ENCODE measurements at places on chromosomes 3 and 15.

DNA sequence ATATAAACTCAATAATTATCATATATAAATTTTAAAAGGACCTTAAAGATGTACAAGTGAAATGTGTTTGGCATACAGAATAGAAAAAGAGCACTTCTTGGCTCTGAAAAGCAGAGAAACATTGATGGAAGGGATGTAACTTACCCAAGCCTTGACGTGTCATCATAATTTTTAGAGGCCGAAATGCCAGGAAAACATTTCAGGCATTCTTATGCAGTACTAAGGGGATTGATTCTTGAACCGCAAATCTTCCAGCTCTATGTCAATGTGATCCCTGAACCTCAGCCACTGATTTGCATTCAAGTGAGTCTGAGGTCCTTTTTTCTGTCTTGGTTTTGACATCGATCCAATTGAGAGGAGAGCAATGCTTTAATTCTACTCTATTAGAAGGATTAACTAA lies 97.8 kb downstream of the CLDN1 start:
- no peak for DNase-seq

GRCh38 chr3:30500666-30501399 lies 105.6 kb upstream of the TGFBR2 start:
- no peak for DNase-seq

GRCh38 chr15:66625974-66626373 lies 60.2 kb upstream of the LCTL start:
- DNase-seq, result no peak

GRCh38 chr3:153285194-153285641 lies 123.2 kb downstream of the RAP2B start:
- DNase-seq, result no peak

- no peak for DNase-seq
Measured at GRCh38 chr3:113276751-113277080, 65.4 kb downstream of the BOC start.

- no peak for DNase-seq
Measured at GRCh38 chr3:42369832-42370231, 40.6 kb downstream of the LYZL4 start.

DNA sequence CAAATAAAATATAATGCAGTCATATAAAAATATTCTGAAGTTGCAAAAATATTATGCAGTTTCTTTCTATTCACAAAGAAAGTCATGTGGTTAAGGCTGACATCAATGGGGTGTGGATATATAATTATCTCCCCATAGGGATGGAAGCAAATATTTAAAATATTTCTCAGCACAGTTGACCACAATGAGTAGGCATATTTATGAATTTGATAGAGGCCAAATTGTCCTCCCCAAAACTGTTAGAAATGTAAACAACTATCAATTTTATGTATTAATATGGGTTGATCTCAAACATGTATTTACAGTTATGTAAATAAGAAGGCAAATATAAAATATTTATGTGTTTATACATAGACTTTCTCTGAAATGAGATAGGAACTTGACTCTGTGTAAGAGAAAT lies 246.0 kb upstream of the CBLB start:
- no peak for DNase-seq

- DNase-seq, result no peak
Measured at GRCh38 chr15:84987949-84988624, 6.4 kb downstream of the PDE8A start.

- no peak for DNase-seq
Measured at GRCh38 chr15:29774900-29775299, 47.4 kb downstream of the TJP1 start.

DNA sequence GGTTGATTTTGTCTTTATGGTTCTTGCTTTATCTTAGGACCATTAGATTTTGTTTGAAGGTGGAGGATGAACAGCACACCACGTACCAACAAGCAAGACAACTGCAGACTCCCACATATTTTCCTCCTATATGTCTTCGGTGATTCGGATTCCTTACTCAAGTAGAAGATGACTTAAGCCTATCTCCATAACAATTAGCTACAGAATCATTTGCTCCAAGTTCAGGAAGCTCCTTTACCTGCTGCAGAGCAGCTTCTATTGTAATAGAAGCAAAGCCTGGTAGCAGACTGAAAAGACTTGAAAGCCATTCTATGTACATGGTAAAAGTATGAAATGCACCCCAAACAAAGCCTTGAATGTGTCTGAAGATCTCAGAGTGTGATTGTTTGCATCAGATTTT lies 229.0 kb downstream of the SOX2 start:
- no peak for DNase-seq

DNA sequence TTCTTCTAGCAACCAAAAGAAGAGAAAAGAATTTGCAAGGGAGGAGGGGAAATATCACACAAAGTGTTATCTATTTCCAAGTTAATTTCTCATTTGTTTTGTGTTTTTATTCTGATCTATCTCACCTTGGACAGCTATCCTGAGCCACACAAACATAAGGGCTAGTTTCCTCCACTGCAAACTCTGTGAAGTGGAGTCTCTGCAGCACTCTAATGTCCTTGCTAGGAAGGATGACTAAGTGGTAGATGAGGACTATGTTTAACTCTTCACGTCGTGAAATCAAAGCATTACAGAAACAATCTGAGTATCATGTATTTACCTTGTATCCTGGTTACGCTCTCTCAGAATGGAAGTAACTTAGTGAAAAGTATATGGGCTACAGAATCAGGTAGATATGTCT lies 33.9 kb upstream of the CHRM5 start:
- DNase-seq, result no peak

GRCh38 chr15:92375057-92375456 lies 18.6 kb upstream of the ST8SIA2 start:
- DNase-seq, result no peak

GRCh38 chr15:90763366-90764099 lies 46.4 kb downstream of the BLM start:
- no peak for DNase-seq

GRCh38 chr3:4531478-4532025 lies 38.4 kb downstream of the ITPR1 start:
- no peak for DNase-seq

- DNase-seq, result no peak
Measured at GRCh38 chr15:66591322-66591862, 25.6 kb upstream of the LCTL start.

DNA sequence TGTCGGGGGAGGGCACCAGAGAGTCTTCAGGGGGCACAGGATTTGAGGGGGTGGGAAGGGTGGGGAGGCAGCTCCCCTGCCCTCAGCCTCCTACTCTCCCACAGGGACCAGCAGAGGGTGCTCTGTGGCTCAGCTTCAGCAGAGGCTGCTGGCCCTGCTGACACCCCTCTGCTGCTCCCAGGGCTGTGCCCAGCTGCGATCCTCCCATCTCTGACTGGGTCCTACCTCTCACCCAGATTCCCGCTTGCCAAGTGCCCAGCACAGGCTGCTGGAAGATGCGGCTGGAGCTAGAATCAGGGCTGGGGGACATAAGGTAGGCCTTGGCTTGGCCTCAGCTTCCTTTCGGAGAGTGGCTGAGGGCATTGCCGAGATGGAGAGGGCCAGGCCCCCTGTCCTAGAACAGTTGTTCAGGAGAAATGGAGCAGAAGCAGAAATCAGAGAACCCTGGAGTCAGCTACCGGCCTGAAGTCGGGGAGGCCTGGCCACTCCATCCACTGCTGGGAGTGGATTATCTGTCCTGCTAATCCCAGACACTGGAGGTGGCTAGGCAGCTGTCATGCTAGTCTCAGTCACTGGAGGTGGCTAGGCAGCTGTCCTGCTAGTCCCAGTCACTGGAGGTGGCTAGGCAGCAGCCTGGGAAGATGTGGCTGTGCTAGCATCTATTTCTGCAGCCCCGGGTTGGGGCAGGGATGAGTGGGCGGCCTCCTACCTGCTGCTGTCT lies 3.9 kb downstream of the GRM2 start:
- DNase-seq, result peak; percentile 61

DNA sequence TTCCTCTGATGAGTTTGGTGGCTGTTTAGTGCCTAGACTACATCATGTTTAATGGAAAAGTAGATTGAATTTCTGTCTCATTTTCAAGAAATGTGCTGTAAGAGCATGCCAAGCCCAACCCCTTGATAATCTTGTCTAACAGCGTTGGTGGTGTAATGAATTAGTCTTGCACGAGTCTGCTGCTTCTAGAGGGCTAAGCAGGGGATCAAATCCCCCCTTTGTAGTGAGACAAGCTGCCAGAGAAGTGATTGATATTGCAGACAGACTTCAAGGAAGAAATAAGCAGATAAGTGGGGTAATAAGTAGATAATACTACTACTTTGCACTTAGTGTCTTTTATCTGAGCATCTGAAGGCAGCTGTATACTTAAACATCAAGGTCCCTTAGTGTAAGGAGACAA lies 141.4 kb downstream of the TP63 start:
- no peak for DNase-seq

DNA sequence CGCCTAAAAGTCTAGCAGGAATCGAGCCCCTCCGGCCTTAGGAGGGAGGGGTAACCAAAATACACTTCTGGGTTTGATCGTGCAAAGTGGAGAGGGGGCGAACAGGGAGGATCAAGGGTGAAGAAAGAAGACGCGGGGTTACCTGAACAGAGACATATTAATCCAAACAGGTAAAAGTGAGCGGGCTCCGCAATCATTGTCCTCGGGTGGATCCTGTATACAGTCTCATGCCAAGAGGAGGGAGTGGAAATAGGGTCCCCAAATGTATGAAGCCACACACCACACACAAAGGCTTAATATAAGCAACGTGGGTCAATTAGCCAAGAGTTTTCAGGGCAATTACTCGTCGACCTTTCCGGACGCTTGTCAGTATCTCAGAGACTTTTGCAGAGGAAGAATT lies 749.5 kb downstream of the ROBO1 start:
- DNase-seq, result no peak

DNA sequence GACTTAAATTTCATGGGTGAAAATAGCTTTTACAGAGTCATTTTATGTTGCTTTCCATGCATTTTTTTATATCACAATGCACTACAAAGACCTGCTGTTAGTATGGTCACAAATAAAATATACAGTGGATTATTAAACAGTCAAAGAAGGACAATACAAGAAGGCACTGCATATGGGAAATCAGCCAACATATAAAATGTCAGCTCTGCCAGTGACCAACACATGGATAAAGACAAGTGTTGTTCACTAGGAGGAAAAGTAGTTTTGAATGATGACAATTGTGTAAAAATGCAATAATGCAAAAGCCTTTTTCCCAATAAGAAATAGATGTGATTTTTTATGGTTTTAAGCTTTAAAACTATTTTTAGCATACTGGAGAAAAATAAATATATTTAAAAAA lies 425.3 kb upstream of the CBLB start:
- DNase-seq, result no peak

GRCh38 chr3:105877336-105877910 lies 8.6 kb upstream of the CBLB start:
- no peak for DNase-seq

DNA sequence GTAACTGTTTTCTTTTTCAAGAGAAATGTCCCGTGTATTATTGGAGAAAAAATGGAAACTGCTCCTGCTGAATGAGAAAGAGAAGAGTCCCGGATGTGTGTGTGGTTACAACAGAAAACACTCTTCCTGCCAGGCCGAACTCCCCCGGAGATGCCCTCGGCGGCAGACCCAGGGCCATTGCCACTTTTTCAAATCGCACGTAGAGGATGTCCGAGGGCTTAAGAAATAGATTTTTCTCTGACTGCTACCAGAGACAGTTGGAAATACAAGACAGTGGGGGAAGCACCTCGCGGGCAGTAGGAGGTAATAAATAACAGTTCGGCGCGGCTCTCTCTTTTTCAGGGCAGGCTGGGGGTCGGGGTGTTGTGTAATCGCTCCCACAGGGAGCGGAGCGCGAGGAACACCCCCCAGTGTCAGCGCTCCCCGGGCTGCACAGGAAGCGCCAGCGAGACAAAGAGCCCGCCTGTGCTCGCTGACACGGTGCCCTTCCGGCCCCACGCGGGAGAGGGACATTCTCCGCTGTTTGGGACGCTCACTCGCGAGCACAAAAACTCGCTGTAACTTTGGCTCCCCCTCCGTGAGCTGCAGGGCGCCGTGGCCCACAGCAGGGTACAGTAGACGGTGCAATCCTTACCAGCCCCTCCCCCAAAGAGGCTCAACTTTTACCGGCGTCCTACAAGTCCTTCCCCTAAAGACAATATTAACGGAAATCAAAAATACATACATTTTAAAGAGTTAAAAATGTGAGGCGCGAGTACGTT lies 1.1 kb downstream of the VGLL4 start:
- DNase-seq, result peak; percentile 86

DNA sequence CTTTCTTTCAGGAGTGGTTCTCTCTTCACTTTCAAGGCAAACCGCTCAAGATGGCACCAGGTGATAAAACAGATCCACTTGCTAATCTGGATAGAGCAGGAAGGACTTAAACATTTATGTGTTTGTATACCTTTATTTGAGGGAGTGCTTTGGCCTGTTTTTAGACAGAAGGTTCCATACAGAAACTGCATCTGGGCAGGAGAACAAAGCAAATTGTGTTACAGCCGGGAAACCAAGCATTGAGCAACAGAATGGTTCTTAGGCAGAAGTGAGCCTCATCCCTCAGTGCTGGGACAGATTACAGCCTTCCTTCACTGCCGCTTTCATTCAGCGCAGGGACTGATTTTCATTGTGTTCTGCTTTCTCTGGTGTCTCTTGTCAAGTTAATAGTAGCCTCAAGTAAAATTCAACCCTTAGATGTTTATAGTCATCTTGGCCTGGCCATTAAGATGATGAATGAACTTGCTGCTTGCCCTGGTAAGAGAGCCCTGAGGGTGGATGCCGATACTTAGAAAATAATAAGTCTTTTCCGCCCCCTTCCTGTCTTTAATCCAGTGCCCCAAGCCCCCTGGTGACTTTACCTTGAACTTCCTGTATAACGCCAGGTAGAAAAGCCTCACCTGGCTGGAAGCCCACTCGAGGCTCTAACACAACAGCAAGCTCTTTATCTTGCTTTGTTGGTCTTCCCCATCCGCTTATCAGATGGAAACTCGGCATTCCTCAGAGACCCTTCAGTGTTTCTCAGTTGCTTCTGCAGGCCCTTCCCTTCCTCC lies 168.0 kb upstream of the CTDSPL start:
- no peak for DNase-seq

GRCh38 chr3:119609301-119609700 lies 11.6 kb downstream of the PLA1A start:
- DNase-seq, result no peak

- DNase-seq, result no peak
Measured at GRCh38 chr15:66115568-66116206, 137.9 kb downstream of the MEGF11 start.

GRCh38 chr15:77138167-77138522 lies 67.2 kb upstream of the TSPAN3 start:
- DNase-seq, result no peak

DNA sequence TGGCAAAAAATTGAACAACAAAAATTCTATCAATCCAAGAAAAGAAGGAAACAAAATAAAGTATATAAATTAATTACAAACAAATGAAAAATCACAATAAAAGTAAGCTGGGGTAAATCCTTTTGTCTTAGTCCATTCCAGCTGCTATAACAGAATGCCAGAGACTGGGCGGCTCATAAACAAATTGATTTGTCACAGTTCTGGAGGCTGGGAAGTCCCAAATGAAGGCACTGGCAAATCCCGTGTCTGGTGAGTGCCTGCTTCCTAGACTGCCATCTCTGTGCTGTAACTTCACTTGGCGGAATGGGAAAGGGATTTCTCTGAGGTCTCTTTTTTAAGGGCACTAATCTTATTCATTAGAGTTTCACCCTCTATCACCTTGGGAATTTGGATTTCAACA lies 53.6 kb upstream of the RPL35A start:
- DNase-seq, result no peak

All from activated effector memory CD4-positive, alpha-beta T cell treated with anti-CD3 and anti-CD28 coated beads, Interleukin-2, amount 50 U/mL, for 16 hours (primary cell).